ENCODE measurements at places on chromosomes 11 and 22.
A peak's percentile ranks its signal among the peaks of the same experiment; 100 is the strongest.

- DNase-seq: peak; percentile 57
These were observed 644 bp upstream of the NDUFV1 start for GRCh38 chr11:67606093-67606491.

DNA sequence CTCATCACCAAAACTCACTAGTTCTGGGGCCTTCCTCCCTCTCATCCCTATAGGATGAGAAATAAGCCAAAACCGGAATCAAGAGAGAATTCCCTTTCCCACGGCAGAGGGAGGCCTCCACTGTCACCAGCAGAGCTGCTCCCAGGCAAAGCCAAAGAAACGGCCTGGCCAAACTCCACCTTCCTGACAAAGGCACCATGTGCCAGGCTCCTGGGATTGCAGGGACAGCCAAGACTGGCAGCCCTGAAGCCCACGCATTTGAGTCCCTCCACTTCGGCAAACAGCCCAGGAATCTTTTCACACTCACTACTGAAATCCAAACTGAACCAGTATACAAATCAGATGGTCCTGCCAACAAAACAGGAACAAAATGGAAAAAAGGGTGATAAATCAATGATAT lies 6.1 kb downstream of the SMCO4 start:
- DNase-seq: no peak

GRCh38 chr11:129417458-129417857 lies 41.8 kb downstream of the BARX2 start:
- DNase-seq: no peak

GRCh38 chr11:114610984-114611944 lies 15.7 kb upstream of the NXPE4 start:
- no peak for DNase-seq

DNA sequence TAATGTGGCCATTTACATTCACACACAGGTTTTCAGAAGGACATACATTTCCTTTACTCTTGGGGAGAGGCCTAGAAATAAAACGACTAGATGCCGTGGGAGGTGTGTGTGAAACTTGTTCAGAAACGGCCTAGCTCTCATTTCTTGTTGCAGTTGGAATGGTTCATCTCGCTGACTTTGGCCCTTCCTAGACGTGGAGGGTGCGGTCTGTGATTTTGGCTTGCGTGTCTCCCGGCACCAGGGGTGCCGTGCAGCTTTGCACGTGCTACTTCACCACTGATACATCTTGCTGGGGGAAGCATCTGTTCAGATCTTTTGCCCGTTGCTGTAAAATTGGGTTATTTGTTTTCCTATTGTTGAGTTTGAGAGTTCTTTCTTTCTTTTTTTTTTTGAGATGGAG lies 3.1 kb upstream of the PRR33 start:
- DNase-seq: no peak

- no peak for DNase-seq
These were observed 22.7 kb upstream of the PLEKHB1 start for GRCh38 chr11:73623686-73624085.

DNA sequence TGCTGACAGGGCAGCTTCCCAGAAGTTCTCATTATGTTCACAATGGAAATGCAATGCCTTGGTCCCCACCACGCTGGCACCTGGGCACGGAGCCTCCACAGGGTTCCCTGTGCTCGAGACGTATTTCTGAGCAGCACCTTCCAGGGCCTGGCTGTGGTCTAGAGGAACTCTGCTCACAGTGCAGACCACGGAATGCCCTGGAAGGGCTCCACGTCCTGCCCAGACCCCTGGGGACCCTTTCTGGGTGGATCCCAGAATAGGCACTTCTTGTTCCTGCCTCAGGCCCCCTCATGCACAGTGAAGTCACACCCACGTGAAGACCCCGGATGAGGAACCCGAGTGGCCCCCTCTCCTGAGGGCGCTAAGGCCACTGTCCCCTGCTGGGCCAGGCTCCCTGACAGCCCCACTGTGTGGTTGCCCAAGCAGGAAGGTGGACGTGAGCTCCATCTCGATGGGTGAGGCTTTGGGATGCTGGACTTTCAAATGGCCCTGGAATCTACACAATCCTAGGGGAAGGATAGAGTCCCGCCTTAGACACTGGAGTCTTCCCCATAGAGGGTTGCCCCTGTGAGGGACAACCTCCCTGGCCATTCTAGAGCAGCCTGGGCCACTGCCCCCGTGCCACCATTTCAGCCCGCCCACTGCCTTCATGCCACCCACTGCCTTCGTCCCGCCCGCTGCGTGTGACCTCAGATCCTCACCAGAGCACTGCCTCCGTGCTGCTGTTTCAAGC lies 1106.8 kb downstream of the BRD1 start:
- no peak for DNase-seq

- DNase-seq: no peak
These were observed 377.0 kb downstream of the DDX10 start for GRCh38 chr11:109041876-109042275.

GRCh38 chr22:49264696-49265095 lies 563.0 kb downstream of the BRD1 start:
- DNase-seq: no peak

DNA sequence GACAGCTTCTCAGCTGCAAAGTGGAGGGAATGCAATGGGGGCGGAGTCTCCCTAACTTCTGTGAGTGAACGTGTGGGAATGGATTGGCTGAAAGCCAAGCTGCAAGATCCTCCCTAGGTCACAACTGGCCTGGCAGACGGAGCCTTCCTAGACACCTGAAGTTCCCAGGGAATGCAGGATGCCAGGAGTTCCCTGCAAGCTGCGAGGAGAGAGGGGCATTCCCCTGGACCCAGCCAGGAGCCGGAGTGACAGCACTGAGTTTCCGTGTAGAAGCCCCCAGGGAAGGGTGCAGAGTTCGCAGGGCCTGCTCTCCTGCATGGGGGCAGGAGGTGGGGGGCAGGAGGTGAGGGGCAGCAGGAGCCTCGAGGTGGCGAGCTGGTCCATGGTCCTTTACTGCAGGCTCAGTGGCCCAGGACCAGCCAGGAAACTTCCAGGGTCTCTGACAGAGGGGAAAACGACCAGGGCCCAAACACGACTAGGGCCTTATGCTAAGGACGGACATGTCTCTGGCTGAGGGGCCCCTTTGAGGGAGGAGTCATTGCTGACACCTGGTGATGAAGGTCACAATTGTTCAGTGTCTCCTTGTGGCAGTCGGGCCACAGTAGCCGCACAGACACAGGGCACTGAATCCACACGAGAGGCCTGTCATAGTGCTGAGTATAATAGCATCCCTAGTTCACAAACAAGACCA lies 141.4 kb downstream of the FBXO7 start:
- no peak for DNase-seq

DNA sequence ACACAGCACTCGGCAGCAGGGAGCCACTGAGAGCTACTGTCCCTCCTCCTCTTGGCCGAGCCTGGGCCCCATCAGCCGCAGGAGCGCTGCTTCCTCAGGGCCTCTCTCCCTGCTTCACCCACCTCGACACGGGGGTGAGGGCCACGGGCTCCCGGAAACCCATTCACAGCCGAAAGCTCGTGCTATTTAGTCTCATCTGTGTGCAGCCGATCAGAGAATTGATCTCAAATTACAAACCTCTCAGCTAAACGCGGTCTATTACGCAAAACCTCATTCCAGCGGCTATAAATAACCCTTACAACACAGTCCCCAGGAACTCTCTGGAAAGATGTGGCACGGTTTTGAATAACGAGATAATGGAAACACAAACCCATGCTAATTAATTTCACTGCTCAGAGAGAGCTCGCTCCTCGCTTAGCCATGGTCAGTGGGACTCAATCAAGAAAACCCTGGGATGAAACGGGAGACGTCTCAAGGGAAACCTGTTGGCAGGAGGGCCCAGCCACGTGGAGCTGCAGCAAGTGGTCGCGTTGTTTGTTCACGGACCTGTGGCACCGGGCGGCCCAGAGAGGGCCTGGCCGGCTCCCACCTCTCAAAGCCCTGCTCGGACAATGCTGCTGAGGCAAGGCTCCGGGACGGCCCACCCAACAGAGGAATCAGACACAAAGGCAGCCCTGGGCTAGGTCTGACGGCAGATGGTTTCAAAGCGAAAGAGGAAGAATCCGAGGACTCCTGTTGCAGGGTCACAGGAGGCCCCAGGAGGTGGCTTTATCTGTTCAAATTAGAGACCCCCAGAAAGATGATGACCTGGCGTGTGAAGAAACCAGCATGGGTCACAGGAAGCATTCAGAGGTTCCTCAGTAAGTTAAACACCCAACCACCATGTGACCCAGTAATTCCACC lies 210.5 kb downstream of the CTTN start:
- DNase-seq: no peak

GRCh38 chr11:47784785-47785381 lies 17.7 kb upstream of the FNBP4 start:
- DNase-seq: no peak

DNA sequence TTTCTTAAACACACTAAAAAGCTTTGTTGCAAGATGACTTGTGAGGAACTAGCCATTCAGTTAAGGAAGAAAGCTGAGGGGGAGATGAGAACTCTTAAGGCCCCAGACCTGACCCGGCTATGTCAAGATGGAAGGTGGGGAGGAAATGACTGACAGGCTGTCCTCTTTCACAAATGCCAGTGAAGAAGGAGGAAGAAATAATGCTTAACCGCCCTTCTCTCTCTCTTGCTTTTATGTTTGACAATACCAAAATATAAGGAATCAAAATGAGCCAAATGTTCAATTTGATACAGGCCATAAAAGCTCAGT lies 87.4 kb downstream of the AMBRA1 start:
- DNase-seq: no peak

DNA sequence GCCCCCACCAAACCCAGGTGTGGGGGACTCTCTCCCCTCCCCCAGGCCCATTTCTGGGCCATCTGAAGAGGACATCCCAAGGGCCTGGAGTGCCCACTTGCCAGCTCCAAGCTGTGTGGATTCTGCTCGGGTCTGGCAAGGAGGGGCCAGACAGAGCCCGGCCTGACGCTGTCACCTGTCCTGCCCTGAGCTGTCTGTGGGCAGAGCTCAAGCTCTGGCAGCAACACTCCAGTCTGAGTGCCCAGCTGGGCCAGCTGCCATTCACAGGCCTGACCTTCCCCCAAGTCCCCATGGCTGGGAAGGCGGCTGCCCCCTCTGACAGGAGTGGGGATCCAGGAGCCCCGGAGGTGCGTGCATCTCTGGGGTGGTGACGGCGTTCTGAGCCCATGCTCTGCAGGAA lies 6.2 kb upstream of the PIM3 start:
- no peak for DNase-seq

All from AG20443 (cell line).